Left hindlimb (tissue), 1 donor: ENCODE measurements at places on chromosomes 1 and 21.

DNA sequence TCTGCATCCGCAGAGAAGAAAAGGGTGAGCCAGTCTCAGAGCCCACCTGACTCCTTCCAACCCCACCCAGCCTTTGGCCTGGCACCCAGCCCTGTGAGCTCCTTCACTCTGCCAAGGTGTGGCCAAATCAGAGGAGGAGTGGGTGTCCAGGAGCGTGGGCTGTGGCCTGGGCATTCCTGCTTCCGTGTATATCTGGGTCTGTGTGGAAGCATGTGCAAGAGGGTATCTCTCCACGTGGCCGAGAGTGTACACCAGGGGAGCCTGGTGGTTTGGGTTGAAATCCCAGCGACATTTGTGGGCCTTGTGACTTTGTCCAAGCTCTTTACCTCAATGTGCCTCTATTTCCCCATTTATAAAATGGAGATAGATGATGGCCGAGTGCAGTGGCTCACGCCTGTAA is 29.8 kb downstream of the CDCP2 start:
- DNase-seq: no peak

GRCh38 chr1:18155881-18156385 is 48.3 kb downstream of the IGSF21 start:
- DNase-seq: no peak

DNA sequence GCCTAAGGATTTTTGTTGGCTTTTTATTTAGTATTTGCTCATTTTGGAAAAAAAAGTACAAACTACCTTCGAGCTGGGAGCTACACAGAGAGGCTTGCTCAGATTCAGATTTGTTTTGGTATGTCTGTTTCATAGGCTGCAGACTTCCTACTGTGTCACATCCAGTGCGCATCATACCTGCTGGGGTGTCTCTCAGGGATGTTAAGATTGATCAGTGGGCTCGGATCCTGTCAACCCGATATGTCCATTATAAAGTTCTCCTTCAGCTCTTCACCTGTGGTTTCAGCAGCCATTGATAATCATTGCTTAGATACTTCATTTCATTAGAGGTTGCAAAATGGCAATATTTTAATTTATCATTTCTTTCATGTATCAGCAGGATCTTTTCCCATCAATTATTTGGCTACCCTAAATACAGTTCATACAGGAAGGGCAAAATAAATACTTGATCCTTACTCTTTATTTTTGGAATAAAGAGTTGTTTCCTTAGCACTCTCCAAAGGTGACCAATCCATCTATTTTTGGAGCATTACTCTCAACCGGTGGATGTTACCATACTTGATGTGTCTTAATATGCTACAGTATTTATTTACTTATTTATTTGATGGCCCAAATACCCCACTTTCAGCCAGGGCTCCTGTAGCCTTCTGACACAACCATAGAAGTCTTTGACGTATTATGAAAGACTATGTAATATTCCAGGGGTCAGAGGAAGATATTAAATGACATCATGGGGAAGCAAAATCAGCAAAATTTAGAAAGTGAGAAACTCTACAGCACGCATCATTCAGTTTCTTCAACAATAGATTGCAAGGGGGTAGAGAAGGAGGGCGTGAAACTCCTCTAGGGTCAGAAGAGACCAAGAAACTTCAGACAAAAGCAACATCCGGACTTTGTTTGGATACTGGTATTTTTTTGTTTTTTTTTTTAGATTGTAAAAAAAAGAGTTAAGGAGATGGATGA is 55.3 kb upstream of the HNRNPU start:
- DNase-seq: no peak

DNA sequence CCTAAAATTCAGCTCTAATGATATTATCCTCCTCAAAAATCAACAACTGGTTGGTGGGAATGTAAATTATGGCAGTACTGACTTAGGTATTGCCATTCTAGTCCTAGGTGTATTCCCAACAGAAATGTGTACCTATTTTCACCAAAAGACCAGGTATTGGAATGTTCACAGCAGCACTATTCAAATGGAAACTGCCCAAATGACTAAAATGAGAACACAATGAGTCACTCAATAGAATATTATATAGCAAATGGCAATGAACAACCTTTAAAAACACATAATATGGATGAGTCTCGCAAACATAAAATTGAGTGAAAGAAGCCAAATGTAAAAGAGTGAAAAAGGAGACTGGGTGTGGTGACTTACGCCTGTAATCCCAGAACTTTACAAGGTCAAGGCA is 44.9 kb downstream of the GADD45A start:
- no peak for DNase-seq

DNA sequence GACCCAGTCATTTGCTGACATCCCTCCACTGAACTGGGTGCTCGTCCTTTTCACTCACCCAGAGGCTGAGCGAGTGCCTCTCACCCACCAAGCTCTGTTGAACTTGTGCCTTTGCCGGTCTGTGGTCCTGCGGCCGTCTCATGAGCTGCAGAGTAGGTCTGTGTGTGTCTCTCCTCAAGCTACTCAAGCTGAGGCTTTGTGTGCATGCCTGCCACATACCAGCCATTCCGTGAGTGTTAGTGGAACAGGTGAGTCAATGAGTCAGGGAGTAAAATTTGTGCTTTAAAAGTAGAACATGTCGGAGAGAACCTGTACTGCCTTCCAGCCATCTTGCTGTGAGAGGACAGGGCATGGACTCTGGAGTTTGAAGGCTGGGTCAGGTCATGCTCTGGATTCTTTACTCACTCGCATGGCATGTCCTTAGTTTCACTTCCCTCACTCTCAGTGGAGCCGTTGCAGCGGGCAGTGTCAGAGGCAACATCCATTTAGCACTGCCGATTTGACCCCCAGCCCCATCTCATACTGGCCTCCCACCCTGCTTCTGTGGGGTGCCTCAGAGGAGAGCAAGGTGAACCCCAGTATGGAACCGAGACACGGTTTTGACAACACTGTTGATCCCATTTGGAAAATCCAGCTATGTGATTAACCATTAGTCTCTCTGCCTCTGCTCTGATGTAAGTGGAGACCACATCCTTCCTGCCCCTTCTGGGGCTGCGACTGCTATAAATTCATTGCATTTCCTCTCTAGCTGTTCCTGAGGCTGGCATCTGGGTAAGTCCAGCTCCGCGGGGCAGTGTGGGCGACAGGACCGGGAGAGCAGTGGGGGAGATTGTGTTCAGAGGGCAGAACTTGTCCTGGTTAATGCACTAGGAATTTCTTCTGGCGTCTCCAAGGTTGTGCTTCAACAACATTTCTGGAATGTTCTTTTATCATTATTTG is at the start of gene NLRP3:
Gene NLRP3, plus strand, starts transcription at position 751 of the 939 bp plus-strand sequence. CDS start 2,628 bp downstream, outside the sequence.
- peak; percentile 47 for DNase-seq

- DNase-seq: peak; percentile 52
These were observed 229.3 kb downstream of the CAMTA1 start for GRCh38 chr1:7014640-7014930.

GRCh38 chr1:7103874-7104273 is 318.6 kb downstream of the CAMTA1 start:
- DNase-seq: no peak

DNA sequence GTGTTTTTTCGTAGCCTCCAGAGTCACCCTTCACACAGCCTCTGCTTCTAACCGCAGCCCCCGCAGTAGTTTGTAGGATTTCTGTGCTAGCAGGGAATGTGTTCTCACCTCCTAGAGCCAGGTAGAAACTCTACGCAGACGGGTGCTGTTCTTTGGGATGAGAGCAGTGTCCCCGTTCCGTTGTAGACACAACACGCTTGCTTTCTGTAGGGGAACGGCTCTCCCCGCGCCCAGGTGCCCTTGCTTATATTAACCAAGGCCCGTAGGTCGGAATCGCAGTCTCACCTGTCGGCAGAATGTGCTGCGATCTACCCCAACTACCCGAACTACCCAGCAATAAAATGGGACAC is 111.8 kb upstream of the NBPF11 start:
- DNase-seq: no peak

DNA sequence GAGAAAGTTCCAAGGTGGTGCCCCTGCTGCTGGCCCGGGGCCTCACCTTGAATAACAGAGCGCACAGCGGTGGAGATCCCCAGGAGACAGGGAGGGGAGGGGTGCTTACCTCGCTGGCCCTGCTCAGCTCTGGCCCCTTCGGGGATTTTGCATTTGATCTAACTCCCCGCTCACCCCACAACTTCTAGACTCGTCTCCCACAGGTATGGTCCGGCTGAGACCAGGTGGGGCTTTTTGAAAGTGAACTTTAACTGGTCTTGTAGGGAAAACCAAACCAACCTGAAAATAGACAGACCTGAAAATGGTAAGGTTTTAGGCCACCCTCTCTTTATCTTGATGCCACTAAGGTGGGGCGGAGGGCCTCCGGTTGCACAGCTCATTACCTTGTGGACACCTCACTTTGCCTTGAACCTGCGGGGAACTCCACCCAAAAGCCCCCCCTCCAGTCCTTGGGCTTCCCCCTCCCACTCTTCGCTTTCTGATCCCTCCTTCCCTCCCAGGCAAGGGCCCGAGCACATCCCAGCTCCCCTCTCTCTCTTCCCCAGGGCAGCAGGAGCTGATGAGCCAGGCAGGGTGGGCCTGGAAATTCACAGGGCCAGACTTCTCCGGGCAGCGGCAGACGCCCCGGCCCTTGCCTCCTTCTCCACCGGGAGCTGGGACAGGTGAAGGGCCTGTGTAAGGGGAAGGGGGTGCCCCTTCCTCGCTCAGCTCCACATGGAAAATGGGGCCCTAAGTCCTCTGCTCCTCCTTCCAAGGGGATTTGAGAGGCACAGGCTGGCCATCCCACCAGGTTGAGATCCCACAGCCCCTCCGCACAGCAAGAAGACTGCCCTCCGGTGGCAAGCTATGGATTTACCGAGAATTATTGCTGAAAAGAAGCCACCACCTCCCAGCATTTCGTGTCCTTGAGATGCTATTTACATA is 16.1 kb downstream of the TNFRSF8 start:
- no peak for DNase-seq

GRCh38 chr1:211607754-211608473 is 29.0 kb upstream of the SLC30A1 start:
- DNase-seq: no peak

- DNase-seq: no peak
These were observed 19.2 kb upstream of the CLSTN1 start for GRCh38 chr1:9842781-9843575.

GRCh38 chr1:201791051-201791778 is 37.7 kb upstream of the IPO9 start:
- DNase-seq: peak; percentile 60

DNA sequence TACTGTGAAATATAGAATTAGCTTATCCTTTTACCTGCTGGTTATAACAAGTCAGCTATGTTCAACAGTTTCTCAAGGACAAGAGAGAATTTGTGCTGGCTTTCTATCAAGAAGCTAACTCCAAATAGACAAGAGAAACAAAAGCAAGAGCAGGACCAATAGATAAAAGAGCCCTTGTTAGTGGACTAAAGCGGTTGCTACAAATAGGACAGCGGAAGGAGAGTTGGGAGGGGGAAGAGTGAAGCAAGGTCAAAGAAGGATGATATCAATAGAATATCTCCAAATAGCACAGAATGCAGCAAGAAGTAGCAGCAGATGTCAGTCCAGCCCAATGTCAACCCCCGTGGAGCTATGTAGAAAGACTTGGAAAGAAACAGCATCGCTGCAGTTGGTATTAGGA is 53.0 kb upstream of the AKT3 start:
- DNase-seq: no peak

DNA sequence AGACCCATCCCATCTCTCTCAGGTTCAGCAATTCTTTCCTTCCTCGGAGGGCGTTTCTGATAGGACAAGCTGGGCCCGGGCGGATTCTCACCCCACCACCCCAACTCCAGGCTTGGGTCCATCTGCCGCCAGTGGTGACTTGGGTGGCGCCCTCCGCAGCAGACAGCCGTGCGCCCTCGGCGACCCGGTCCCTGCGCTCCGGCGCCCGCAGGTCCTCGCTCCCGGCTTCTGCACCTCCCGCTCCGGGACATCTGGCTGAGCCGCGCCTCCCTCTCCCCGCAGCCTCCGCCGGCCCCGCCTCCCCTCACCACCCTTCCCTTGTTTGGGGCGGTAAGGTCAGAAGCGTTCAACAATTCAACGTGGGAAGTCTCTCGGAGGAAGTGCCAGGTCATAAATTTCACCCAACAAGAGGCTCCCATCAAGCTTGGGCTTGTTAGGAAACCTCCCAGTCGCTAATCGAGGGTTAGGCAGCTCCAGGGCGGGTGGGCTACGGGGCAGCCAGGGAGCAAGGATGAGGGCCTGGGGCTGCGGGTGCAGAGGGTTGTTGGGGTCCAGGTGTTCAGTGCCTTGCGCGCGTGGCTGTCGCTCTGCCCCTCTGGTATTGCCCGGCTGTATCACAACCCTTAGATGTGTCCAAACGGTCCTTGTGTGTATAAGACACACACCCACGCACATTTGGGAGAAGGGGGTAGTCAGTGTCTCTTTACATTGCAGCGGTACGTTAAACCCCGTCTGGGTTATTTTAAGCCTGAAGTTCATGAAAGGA is 39.8 kb downstream of the OLIG1 start:
- DNase-seq: no peak

- no peak for DNase-seq
These were observed 686 bp downstream of the ARF1 start for GRCh38 chr1:228082918-228083870.

- DNase-seq: no peak
These were observed 22.7 kb upstream of the ZNF436 start for GRCh38 chr1:23392125-23392855.

GRCh38 chr1:44628962-44629756 is 45.1 kb downstream of the TMEM53 start:
- DNase-seq: no peak

GRCh38 chr1:203267347-203267846 is 37.9 kb upstream of the BTG2 start:
- peak; percentile 88 for DNase-seq

- DNase-seq: no peak
These were observed 85.4 kb downstream of the COLGALT2 start for GRCh38 chr1:183952101-183952500.

GRCh38 chr21:29775462-29775861 is 164.3 kb downstream of the GRIK1 start:
- no peak for DNase-seq

GRCh38 chr1:181701891-181702290 is 218.6 kb downstream of the CACNA1E start:
- no peak for DNase-seq

DNA sequence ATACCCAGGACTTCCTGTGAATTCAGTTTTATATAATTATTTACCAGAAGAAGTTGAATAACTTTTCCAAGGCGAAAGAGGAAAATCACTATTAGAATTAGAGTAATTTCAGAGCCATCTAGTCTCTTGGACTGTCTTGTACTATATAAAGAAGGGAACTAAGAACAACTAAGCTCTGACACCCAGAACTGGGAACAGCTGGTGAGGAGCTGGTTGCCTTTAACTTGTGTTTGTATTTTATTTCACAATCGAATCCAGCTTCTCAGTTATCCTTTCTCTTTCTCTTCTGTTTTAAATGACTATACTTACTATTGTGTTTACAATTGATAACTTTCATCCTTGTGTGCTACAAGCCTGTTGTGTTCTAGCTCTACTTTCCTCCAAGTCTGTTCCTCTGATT is 8.4 kb downstream of the SNX27 start:
- no peak for DNase-seq

DNA sequence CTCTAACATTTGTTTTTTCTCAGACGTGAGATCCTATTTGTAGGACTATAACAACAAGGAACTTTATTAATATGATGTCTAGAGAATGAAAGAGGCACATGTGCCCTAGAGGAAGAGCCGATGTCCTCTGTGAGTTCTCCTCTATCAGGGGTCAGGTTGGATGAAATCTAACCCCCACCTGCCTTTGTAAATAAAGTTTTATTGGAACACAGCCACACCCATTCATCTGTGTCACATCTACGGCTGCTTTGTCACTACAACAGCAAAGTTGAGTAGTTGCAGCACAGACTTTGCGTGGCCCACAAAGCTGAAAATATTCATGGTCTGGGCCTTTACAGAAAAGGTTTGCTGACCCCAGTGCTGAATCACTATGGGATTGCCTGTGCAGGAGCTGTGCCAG is 571 bp upstream of the CAPN9 start:
- DNase-seq: no peak

- no peak for DNase-seq
These were observed 41.6 kb upstream of the MTR start for GRCh38 chr1:236753516-236753915.
